ENCODE measurements at places on chromosomes 3 and 15. TPM values are rescaled to one million over a fixed set of nuclear protein-coding genes. Genes with fewer than 3 reads are reported as not detected.

Gene AMIGO3
- 1.0 TPM for total RNA-seq

- peaks cover 5% of the 10 kb centered on the region for H3K4me1 ChIP-seq
- no peak for DNase-seq
- H3K27ac ChIP-seq, result no peak overlapping the region
- H3K27me3 ChIP-seq, result no peaks in the 10 kb centered on the region
Measured at GRCh38 chr15:31307270-31308184, 19.1 kb upstream of the KLF13 start.

GRCh38 chr15:73374604-73375003 lies 5.8 kb upstream of the HCN4 start:
- no peaks in the 10 kb centered on the region for H3K36me3 ChIP-seq
- H3K27ac ChIP-seq, result no peak overlapping the region
- no peak for DNase-seq
- H3K27me3 ChIP-seq, result peaks cover 36% of the 10 kb centered on the region
- no peak overlapping the region for H3K4me3 ChIP-seq
- no peaks in the 10 kb centered on the region for H3K4me1 ChIP-seq

Gene GAP43
- 0.50 TPM for total RNA-seq

Gene GOLGA6L10
- total RNA-seq, result 3.0 TPM

DNA sequence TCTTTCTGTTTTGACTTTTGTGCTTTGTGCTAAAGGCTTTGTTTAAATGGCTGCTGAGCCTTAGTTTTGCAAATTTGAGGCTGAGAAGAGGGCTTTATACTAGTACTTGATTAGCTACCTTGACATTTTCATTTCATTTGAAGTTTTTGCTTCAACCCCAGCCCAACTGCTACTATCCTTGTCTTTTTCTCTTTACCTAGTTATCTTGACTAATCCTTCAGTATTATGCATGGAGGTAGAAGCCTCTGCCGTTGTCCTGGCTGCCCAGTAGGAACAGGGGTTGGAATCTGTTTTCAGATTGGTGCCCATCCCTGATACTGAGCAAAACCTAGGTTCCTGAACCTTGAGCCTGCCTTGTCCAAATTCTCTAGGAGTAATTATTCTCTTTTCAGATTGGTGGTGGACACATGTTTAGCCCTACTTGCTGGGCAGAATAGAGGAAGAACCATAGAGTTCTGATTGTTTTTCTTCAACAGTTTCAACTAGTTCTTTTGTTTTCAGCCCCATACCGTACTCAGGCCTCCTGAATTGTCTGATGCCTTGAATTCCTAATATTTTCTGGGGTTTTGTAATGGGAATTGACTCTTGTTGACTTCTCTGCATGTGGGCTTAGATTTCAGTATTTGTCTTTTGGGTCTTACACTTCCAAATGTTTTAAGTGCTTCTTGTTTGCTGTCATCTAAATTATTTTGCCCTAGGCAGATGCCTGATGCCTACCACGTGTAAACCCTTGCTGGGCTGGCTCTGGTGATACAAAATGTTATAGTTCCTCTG lies 143.2 kb downstream of the DOCK3 start:
- DNase-seq, result no peak
- H3K4me1 ChIP-seq, result no peaks in the 10 kb centered on the region
- no peak overlapping the region for H3K4me3 ChIP-seq

Gene TMEM45A
- 4.5 TPM for total RNA-seq

- no peak overlapping the region for H3K4me3 ChIP-seq
- no peak for DNase-seq
- H3K27me3 ChIP-seq, result peaks cover 28% of the 10 kb centered on the region
- no peaks in the 10 kb centered on the region for H3K36me3 ChIP-seq
- H3K4me1 ChIP-seq, result peaks cover 14% of the 10 kb centered on the region
Measured at GRCh38 chr15:81410318-81410753, 36.3 kb upstream of the TMC3 start.

- H3K4me1 ChIP-seq, result no peaks in the 10 kb centered on the region
- no peak overlapping the region for H3K4me3 ChIP-seq
- H3K27me3 ChIP-seq, result no peaks in the 10 kb centered on the region
- no peaks in the 10 kb centered on the region for H3K36me3 ChIP-seq
- DNase-seq, result no peak
Measured at GRCh38 chr3:125606291-125606690, 11.0 kb upstream of the OSBPL11 start.

DNA sequence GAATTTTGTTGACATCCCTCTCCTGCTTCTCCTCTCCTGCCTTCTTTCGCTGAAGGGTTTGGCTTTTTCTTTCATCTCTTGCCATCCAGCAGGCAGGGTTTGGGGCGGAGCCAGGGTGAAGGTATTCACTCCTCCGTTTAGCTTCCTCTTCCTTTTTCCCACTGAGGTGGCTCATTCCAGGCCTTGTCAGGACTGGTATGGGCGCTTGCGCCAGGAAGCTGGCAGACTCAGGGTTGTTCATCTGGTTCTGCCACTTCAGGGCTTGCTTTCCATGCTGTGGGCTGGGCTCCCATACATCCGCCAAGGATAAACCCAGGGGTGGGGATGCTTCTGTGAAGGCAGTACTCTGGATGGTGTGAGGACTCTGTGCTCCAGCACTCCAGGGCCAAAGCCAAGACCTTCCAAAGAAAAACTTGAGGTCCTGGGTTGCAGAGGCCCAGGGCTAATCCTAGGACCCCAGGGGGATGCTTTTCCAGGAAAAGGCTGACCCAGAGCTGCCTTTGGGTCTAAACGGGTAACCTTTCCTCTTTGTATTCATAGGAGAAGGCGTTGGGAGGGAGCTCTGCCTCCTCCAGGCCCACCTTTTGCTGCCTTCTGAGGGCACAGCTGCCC lies 7.7 kb upstream of the AMOTL2 start:
- no peak overlapping the region for H3K27ac ChIP-seq
- no peak overlapping the region for H3K4me3 ChIP-seq
- DNase-seq, result peak; percentile 45
- H3K36me3 ChIP-seq, result no peaks in the 10 kb centered on the region
- no peaks in the 10 kb centered on the region for H3K4me1 ChIP-seq
- H3K27me3 ChIP-seq, result peaks cover 23% of the 10 kb centered on the region

Gene CDHR4
- not detected for total RNA-seq

Gene MOBP
- not detected for total RNA-seq

Gene FBXW12
- not detected for total RNA-seq

Gene SNTN
- total RNA-seq, result not detected

GRCh38 chr3:16358336-16358735 lies 93.3 kb downstream of the OXNAD1 start:
- H3K27me3 ChIP-seq, result no peaks in the 10 kb centered on the region
- peaks cover 24% of the 10 kb centered on the region for H3K4me1 ChIP-seq
- no peak overlapping the region for H3K4me3 ChIP-seq
- peaks cover 15% of the 10 kb centered on the region for H3K36me3 ChIP-seq

Gene CDCP1
- 0.29 TPM for total RNA-seq

DNA sequence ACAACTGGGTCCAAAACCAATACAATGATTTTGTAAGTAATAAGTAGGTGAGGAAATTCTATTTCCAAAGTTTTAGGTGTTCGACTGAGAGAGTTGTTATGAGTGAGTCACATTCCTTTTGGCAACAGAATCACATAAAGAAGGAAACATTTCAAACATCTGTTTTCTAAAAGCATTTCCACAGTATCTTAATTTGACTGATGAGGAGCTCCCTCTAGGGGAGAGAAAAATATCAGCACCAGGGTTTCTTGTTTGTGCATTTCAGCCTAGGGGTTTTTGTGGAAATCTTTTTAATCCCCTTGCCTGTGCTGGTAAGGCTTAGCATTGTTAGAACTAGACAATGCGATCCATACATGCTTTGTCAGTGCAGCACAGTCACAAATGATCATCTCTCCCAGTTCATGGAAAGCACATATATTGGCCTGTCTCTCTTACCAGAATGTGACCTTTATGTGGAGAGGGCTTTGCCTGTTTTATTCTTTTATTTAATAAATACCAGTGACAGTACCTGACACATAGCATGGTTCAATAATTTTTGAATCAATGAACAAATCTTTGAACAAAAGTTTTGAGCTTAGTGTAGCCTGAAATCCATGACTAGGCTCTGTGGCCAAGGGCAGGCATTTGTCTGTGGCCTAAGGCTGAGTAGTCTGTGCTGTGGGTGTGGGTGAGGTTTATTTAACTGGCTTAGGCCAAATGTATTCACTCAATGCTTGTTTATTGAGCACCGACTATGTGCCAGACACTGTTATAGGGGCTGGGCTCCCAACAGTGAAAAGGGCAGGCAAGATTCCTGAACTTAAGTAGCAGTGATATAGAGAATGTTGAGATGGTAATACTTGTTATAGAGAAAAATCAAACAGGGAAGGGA lies 21.1 kb upstream of the IQCF6 start:
- H3K27ac ChIP-seq, result no peak overlapping the region
- H3K4me3 ChIP-seq, result no peak overlapping the region
- no peaks in the 10 kb centered on the region for H3K27me3 ChIP-seq

GRCh38 chr15:78640527-78641101 lies 396 bp downstream of the CHRNB4 start:
- H3K27me3 ChIP-seq, result peaks cover 7% of the 10 kb centered on the region
- no peak overlapping the region for H3K4me3 ChIP-seq
- H3K4me1 ChIP-seq, result no peaks in the 10 kb centered on the region
- DNase-seq, result no peak
- no peak overlapping the region for H3K27ac ChIP-seq

Gene IGSF10
- total RNA-seq, result not detected

DNA sequence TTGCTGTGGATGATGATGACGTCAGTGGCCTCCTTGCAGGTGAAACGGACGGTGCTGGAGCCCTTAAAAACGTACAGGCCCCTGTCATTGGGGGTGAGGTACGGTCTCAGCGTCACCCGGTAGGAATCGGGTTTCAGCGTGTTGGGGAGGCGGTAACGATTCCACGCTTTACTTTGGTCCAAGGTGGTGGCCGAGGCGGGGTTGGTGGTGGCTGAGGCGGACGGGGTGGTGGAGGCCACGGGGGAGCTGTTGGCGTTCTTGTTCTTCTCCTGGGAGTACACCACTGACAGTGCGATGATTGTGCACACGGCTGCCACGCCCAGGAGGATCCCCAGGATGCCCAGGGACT lies 8.5 kb downstream of the ANPEP start:
- no peak for DNase-seq
- H3K27ac ChIP-seq, result no peak overlapping the region
- H3K27me3 ChIP-seq, result peaks cover 3% of the 10 kb centered on the region
- no peaks in the 10 kb centered on the region for H3K36me3 ChIP-seq

Gene ZBTB47
- 2.7 TPM for total RNA-seq
